ENCODE measurements at places on chromosomes 6 and 20.

DNA sequence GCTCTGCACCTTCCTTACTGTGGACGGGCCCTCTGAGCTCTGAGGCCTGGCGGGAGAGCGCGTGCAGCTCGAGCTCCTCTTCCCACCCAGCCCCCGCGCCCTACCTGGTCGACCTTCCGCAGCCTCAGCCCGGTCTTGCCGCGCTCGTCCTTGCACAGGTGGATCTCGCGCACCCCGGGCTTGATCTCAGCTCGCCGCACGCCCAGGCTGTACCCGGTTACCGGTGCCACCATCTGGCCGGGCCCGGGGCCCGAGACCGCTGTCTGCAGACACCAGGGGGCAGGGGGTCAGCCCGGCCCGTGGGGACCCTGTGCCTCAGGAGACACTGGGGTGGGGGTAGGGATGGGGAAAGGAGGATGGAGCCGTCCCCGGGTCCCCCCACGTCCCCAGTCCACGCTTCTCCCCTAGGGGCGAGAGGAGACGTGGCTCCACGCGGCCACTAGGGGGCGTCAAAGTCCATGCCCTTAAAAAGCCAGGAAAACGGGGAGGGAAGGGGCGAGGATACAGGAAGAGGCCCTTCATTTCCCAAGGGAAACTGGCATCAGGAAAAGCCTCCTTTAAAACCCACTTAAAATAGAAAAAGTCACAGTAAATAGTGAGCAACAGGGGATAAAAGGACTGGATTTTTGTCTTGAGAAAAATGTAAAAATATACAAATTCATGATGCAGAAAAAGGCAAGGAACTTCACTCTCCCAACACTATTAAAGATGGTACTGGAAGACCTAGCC is 15.5 kb downstream of the SDCBP2 start:
- peaks cover 16% of the 10 kb centered on the region for H3K27me3 ChIP-seq
- no peaks in the 10 kb centered on the region for H3K36me3 ChIP-seq
- H3K4me1 ChIP-seq: peaks cover 32% of the 10 kb centered on the region
- H3K4me3 ChIP-seq: no peak overlapping the region
- H3K27ac ChIP-seq: no peak overlapping the region

DNA sequence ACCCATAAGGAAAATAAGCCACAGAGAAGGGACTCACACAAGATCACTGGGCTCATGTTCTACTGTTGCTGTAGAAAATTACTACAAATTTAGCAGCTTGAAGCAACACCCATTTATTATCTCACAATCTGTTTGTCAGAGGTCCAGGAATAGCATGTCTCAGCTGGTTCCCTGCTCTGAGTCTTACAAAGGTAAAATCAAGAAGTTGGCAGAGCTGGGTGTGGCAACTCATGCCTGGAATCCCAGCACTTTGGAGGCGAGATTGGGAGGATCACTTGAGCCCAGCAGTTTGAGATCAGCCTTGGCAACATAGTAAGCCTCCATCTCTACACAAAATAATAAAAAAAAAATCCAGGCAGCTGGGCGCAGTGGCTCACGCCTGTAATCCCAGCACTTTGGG is 28.5 kb upstream of the ZNF831 start:
- H3K36me3 ChIP-seq: no peaks in the 10 kb centered on the region
- H3K27me3 ChIP-seq: peaks cover 8% of the 10 kb centered on the region

DNA sequence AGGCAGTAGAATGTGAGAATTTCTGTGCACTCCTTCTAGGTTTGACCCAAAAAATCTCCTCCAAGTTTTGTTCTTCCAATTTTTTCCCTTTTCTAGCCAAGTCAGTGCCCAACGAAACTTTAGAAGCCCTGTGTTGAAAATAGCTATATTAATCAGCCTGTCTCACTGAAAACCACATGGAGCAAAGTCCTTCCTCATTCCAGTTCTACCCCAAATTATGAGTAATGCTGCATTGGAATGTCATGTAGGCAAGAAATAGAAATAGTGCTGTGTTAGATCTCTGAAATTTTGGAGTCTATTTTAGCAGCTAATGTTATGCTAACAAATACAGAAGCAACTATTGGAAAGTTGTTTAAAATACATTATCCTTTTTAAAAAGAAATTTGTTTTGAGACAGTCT is 725.5 kb downstream of the TBC1D32 start:
- no peaks in the 10 kb centered on the region for H3K4me1 ChIP-seq
- H3K4me3 ChIP-seq: no peak overlapping the region
- no peak for DNase-seq
- no peaks in the 10 kb centered on the region for H3K27me3 ChIP-seq

- H3K4me3 ChIP-seq: no peak overlapping the region
- peaks cover 3% of the 10 kb centered on the region for H3K27me3 ChIP-seq
- DNase-seq: no peak
Observed at GRCh38 chr6:109503327-109504224, 20.6 kb upstream of the ZBTB24 start.

GRCh38 chr6:30450909-30451841 is 38.1 kb upstream of the HLA-E start:
- H3K4me3 ChIP-seq: no peak overlapping the region
- no peaks in the 10 kb centered on the region for H3K4me1 ChIP-seq
- H3K36me3 ChIP-seq: no peaks in the 10 kb centered on the region
- DNase-seq: peak; percentile 30

DNA sequence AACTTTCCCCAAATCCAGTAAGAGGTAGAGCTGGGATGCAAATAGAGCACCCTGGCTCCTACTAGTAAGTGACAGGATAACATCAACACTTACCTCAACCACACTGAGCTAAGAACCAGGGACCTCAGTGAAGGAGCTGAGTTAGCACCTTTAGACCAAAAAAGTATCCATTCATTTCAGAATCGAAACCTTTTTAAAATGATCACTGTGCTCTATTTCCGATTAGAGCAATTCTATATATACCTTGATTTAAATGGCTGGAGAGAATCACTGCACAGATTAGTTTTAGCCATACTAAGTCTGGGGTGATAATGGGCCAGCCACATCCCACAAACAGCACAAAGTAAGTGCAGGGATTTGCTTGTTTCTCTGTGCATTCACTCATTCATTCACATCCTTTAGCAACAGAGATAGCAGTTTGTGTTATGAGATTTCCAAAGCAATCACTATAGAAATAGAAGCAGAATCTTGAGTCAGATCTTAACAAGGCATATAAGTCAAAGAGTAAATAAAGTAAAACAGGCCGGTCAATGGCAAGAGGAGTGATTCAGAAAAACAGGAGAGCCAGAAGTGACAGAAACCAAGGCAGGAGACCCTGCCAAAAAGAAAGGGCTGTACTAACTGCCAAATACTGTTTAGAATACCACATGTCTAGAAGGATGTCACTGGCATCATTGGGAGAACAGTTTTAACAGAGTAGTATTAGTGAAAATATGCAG is 136.3 kb downstream of the KIF13A start:
- H3K27ac ChIP-seq: no peak overlapping the region
- peaks cover 30% of the 10 kb centered on the region for H3K36me3 ChIP-seq
- H3K4me3 ChIP-seq: no peak overlapping the region

GRCh38 chr6:121498481-121499276 is 63.2 kb downstream of the GJA1 start:
- peaks cover 16% of the 10 kb centered on the region for H3K4me1 ChIP-seq
- no peak overlapping the region for H3K4me3 ChIP-seq

- H3K36me3 ChIP-seq: no peaks in the 10 kb centered on the region
- H3K4me1 ChIP-seq: no peaks in the 10 kb centered on the region
- no peak overlapping the region for H3K27ac ChIP-seq
Observed at GRCh38 chr20:57603120-57603519, 17.1 kb downstream of the ZBP1 start.

DNA sequence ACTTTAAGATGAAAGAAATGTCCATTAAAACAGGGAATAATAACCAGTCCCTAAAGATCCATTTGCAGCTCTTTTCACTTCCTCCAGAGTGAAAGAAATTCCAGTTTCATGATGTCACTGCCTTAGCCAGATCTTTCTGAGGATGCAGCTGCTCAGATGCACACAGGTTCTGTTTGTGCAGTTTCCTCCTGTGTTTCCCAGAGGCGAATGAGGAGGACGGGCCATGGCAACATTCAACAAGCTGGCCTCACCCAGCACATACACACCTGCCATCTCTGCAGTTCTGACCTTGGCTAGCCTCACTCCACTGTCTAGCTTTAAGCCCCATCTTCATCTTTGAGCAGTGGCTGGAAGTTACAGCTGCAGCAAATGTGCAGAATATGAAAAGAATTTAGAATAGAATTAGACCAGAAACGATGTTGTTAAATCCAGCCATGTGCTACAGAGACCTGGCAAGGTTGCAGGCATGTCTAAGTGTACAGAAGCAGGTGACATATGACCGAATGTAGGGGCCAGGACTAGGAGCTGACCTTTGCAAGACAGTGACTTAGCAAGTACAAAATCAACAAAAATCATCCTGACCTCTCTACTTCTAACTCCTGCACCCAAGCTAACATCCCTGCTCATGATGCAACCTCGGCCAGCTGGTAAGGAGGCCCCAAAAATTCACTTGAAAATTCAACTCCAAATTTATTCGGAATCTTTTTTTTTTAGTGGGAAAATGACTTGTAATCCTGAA is 35.0 kb downstream of the FAM50B start:
- no peak overlapping the region for H3K4me3 ChIP-seq
- H3K36me3 ChIP-seq: no peaks in the 10 kb centered on the region
- DNase-seq: no peak
- H3K27ac ChIP-seq: no peak overlapping the region

DNA sequence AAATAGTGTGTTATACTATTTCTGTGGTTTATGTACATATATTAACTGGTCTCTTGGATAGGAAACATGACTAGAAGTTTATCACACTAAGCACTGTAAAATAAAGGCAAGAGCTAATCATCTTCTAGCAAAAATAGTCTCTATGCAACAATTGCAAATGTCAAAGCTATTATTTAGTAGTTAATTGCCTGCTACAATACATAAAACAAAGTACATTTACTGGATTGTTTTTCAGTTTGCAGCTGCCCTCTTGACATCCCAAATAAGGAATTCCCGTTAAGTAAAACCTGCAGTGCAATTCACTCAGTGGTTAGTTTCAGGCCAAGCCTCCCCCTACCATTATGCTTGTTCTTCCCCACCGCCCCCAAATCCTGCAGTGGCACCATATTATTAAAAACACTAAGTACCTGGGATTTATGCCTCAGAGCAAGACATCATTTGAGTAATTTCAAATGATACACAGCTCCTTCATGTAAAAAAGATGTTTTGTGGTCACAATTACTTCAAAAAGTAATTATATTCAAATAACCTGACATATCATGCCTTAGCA is 1.6 kb upstream of the ATP5F1E start:
- H3K4me1 ChIP-seq: peaks cover 45% of the 10 kb centered on the region
- DNase-seq: no peak
- H3K27ac ChIP-seq: no peak overlapping the region
- peak overlapping the region; percentile 68 for H3K4me3 ChIP-seq
- peaks cover 42% of the 10 kb centered on the region for H3K36me3 ChIP-seq

GRCh38 chr6:134233180-134233955 is 84.5 kb downstream of the SGK1 start:
- peaks cover 5% of the 10 kb centered on the region for H3K27me3 ChIP-seq
- H3K4me3 ChIP-seq: no peak overlapping the region
- no peak overlapping the region for H3K27ac ChIP-seq
- H3K4me1 ChIP-seq: no peaks in the 10 kb centered on the region

DNA sequence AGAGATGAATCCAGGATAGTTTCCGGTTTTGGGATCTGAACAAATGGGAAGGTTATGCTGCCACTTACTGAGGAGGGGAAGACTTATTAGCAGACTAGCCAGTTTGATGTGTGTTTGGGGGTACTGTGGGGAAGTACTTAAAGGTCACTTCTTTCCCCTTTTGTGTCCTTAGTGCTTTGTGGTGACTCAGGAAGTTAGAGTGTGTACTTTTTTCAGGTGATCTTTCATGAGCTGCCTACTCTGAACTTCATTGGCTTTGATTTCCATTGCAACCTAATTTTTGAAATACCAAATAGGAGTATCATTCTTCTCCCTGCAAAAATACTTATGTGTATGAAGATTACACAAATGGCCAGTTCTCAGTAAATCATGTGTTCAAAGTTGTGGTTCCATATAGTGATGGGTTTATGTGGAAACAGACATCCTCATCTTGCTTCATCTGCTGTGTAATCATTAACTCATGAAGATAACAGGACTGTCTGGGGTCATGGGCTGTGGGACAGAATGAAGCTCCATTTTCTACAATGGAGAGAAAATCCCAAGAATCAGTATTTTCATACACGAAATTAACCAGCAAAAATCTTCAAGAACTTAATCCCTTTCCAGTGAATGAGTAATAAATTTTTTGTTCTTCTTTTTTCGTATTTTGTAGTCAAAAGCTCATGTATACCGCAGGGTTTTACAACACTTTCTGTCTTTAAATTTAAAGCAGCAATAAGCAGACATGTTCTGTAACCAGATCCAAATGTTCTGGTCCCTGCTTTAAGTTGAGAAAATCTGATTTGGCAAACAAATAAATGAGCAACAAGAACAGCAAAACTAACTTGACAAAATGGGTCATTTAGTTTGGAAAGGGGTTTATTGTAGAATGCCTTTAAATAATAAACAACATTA is 272.2 kb upstream of the FLRT3 start:
- no peak for DNase-seq
- H3K27me3 ChIP-seq: peaks cover 2% of the 10 kb centered on the region
- peaks cover 5% of the 10 kb centered on the region for H3K4me1 ChIP-seq
- H3K27ac ChIP-seq: no peak overlapping the region

DNA sequence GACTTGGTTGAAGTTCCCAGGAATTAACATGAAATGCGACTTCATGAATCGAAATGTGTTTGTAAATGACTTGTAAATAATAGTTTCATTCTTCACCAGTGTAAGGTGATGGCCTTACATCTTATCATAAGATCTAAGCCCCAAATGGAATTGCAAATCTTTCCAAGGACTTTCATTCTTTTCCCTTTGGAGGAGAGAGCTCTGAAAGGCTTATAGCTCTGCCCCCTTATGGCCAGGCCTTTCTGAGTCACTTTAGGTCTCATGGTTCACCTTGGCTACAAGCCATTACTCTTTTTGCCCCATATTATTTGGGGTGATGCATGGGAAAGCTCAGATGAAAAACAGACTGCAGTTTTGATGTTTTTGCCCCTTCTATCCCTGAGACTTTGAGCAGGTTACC is 209.1 kb upstream of the BMP2 start:
- DNase-seq: no peak
- H3K4me3 ChIP-seq: no peak overlapping the region
- no peaks in the 10 kb centered on the region for H3K36me3 ChIP-seq
- H3K27me3 ChIP-seq: no peaks in the 10 kb centered on the region

DNA sequence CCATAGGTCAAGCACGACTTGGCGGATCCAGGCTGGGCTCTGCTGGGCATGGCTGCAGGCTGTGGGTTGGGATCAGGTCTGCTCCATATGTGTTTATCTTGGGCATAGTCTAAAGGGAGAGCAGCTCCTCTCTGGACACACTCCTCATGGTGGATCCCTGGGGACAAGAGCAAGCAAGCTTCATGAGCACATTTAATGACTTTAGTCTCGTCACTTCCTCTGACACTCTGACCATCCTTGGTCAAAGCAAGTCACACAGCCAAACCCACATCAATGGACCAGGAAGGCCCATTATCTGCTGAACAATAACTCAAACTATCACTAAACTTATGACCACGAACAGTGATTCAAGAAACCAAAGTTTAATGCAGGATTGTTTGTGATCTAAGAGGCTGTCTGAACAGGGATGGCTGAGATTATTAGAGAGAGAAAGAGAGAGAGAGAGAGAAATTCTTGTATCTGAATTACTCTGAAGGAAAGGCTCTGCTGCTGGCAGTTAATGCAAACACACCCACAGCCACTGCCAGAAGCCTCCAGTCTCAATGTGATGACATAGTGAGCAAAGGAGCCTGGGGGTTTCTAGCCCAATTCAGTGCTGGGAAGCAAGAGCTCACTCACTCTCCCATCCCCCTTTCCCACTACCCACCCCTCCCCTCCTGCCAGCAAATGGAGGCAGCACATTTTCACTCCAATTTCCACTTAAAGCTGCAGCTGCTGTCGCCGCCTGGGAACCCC is 490.2 kb upstream of the SULF2 start:
- H3K4me3 ChIP-seq: no peak overlapping the region
- peaks cover 54% of the 10 kb centered on the region for H3K4me1 ChIP-seq
- H3K27ac ChIP-seq: peak overlapping the region; percentile 33
- H3K27me3 ChIP-seq: peaks cover 20% of the 10 kb centered on the region

Data from nephron progenitor cell (in vitro differentiated cells).